GM10248 (cell line): ENCODE measurements at places on chromosomes 4 and X.

DNA sequence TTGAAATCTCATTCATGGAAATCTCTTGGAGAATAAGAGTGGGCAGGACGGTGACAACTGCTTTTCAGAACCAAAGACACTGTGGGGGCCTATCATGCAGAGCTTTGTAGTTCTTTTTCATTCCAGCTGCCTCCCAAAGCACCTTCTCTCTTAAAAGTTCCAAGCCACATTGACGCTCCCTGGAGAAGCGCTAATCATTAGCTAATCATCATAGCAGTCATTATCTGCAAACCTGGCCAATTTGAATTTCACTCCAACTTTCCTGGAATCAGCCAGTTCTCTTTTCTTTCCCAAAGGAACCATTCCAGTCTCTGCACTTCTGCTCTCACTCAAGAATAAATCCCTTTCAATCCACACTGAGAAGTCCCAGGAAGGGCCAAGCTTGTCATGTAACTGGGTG lies 1144.1 kb upstream of the IGFBP7 start:
- DNase-seq, result no peak

DNA sequence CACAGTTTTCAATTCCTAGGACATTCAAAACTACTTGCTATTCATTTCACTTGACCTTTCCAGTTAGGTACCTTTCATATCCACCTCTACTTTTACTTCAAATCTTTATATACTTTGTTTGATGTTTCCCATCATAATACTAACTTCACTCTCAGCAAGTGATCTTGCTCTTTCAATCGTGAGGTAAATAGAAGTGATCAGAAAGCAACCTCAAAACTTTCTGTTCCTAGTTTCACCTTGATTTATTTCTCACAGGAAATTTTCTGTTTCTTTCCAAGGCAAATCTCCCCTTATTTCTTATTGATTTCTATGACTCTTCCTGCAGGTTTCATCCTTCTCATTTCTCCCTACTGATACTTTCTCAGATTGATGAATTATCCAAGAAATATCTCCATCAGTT lies 623.5 kb downstream of the FSTL5 start:
- no peak for DNase-seq

DNA sequence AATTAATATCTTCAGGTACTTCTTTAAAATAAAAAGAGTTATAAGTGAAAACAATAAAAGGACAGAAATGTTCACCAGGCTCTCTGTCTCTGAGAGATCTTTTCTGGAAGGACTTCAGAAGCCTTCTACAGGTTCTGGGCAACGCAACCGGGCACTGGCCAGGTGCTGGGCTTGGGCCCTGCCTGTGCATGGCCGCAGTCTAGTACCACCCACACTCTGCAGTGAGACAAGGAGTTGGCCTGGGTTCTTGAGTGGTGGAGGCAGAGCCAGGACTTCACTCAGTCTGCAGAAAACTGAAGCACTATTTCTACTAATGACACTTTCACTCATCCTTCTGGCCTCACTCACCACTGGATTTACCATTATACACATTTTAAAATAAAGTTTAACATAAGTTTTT lies 21.8 kb downstream of the TAPT1 start:
- DNase-seq, result no peak

DNA sequence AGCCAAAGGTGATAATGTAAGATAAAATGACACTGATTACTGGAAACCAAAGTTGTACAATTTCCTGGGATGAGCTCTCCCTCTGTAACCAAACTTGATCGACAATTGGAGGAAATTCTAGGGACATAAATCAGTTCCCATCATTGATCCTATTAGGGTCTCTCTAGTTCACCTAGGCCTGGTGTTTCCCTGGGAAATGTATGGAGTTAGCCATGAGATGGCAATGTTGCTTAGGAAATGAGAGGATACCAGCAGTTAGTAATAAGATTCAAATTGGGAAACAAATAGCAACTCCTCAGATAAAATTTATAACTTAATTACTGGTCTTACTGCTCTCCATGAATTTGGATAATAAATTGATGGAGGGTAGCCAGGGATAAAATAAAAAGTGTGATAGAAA lies 52.2 kb downstream of the SPATA18 start:
- no peak for DNase-seq

- DNase-seq, result no peak
These were observed at the start of gene CITED1 for GRCh38 chrX:72305286-72306084. Gene CITED1, minus strand, starts transcription at chrX:72305914. Its CDS starts 3,045 bp downstream, at chrX:72302869.

- DNase-seq, result no peak
These were observed 60.9 kb downstream of the ARHGEF38 start for GRCh38 chr4:105613306-105613705.

GRCh38 chr4:44368413-44369167 lies 80.0 kb downstream of the KCTD8 start:
- no peak for DNase-seq

DNA sequence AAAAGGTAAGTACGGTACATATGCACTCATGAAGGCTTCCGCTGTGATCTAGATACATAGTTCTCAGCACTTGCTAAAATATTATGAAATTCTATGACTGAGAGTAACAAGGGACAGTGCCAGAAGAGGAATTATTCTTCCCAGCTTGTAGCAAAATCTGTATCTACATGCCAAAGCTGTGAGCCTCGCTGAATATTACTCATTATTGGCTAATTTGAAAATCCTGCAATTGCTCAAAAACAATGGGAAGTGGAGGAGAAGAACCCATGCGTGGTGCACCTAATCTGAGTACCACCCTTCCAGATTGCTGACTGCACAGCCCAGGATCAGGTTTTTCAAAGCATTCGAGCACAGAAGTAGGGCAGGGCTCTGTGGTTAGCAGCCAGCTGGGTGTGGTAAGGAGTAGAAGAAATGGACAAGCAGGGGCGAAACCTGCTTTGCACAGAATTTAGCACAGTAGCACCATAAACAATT lies 17.4 kb upstream of the PDCL2 start:
- DNase-seq, result no peak

GRCh38 chr4:30653291-30653690 lies 66.9 kb upstream of the PCDH7 start:
- DNase-seq, result no peak

DNA sequence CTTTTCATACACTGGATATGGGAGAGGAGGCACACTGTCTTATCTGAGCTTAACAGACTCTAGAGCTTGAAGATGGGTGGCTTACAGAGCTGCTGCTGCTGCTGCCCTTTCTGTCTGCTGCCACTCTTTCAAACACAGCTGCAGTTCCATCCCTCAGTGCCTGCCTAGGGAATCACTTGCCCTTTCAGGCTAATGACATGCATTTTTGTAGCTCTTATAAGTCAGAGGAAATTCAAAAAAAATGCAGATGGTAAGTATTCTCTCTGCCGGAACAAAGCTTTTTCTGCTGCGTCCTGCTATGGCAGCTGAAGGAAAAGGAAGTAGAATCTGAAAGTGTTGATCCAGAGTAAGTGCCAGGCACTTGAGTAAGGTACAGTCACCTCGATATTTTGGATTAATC lies 460.4 kb upstream of the DIAPH2 start:
- no peak for DNase-seq

DNA sequence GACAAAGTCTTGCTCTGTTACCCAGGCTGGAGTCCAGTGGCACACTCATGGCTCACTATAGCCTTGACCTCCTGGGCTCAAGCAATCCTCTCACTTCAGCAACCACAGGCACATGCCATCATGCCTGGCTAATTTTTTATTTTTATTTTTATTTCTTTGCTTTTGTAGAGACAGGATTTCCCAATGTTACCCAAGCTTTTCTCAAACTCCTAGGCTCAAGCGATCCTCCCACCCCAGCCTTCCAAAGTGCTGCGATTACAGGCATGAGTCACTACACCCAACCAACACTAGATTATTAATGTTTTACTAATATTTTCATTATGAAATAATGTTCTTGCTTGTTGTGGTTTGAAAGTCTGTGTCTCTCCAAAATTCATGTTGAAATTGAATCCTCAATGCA lies 5.2 kb upstream of the ACTRT1 start:
- no peak for DNase-seq

DNA sequence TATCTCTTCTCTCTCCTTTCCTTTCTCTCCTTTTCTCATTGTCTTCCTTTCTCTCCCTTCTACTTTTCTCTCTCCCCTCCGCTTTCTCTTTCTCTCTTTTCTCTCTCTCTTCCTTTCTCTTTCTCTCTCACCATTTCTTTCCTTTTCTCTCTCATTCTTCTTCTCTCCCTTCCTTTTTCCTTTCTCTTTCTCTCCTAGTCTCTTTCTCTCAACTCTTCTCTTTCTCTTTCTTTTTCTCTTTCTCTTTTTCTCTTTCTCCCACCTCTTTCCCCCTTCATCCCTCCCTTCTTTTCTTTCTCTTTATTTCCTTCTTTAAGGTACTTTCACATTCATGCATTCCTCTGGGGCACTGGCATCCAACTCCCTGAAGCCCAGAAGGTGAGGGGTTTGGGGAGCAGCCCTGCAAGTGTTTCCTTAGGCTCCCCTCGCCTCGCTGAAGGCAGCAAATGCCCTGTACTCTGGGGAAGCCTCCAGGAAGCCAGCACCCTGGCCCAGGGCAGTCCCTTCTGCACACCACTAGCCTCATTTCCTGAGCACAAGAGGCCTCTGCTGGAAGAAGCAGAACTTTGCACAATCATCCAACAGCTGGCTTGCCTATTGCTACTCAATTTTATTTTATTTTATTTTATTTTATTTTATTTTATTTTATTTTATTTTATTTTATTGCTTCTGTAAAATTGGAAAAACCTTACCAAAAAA lies 124.2 kb downstream of the NFKB1 start:
- peak; percentile 77 for DNase-seq

- DNase-seq, result no peak
These were observed 168.1 kb downstream of the FRAS1 start for GRCh38 chr4:78225236-78225635.

DNA sequence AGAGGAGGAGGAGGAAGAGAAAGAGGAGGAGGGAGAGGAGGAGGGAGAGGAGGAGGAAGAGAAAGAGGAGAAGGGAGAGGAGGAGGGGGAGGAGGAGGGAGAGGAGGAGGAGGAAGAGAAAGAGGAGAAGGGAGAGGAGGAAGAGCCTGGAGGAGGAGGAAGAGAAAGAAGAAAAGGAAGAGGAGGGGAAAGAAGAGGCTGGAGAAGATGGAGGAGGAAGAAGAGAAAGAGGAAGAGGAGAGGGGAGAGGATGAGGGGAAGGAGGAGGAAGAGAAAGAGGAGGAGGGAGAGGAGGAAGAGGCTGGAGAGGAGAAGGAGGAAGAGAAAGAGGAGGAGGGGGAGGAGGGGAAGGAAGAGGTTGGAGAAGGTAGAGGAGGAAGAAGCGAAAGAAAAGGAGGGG lies 46.0 kb upstream of the SHOX start:
- DNase-seq, result no peak

DNA sequence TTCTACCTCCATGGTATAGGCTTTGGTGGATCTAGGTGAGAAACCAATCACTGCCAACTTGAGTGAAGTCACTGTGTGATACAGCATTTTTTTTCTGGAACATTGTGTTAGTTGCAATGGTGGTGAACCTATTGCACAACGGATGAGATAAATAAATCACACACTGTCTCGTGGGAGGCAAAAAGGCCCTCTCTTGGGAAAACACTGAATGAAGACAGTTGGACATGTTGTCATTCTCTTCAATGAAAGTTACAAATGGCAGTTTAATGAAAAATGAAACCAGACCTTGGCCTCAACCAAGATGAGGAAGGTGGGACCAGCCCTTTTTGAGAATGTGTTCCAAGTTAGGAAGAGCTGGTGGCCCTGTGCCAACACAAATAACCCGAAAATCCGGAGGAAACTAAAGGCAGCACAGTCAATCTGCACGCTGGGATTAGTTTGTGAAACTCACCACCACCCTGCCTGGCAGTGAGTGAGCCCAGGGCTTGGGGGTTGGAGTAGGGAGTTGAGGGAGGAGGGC lies 5.4 kb upstream of the ADGRG2 start:
- no peak for DNase-seq

DNA sequence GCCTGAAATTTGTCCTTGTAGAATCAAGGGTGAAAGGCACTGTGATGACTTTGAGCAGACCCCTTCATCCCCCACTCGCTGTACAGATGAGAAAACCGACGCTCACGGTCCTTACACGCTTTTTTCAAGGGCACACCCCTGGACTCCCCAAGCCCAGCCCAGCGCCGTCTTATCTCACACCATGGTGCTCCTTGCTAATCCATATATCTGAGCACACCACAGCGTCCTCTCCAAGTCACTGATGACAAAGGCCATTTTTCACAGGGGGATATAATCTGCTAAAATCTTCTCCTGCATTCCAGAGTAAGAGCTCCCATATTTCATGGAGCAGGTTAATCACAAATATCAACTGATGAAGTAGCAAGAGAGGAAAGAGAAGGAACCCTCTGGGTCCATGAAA lies 486.3 kb downstream of the BCOR start:
- DNase-seq, result no peak

- DNase-seq, result peak; percentile 49
These were observed at the start of gene TMSB15A for GRCh38 chrX:102515975-102516941. Gene TMSB15A, minus strand, starts transcription at chrX:102516739.

DNA sequence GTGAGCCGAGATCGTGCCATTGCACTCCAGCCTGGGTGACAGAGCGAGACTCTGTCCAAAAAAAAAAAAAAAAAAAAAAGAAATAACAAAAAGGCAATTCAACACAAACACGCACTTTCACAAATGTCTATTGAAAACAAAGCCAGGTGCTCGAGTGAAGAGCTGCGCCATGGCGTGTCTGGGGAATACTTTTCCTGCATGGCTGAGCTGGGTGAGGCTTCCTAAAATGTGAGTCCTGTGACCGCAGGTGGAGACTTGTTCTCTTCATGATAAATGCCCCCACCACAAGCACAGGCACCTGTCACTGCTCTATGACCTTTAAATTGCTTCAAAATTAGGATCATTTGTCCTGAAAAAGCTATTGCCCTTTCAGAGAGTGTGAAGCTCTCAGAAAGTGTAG lies 4.0 kb upstream of the ABLIM2 start:
- no peak for DNase-seq

DNA sequence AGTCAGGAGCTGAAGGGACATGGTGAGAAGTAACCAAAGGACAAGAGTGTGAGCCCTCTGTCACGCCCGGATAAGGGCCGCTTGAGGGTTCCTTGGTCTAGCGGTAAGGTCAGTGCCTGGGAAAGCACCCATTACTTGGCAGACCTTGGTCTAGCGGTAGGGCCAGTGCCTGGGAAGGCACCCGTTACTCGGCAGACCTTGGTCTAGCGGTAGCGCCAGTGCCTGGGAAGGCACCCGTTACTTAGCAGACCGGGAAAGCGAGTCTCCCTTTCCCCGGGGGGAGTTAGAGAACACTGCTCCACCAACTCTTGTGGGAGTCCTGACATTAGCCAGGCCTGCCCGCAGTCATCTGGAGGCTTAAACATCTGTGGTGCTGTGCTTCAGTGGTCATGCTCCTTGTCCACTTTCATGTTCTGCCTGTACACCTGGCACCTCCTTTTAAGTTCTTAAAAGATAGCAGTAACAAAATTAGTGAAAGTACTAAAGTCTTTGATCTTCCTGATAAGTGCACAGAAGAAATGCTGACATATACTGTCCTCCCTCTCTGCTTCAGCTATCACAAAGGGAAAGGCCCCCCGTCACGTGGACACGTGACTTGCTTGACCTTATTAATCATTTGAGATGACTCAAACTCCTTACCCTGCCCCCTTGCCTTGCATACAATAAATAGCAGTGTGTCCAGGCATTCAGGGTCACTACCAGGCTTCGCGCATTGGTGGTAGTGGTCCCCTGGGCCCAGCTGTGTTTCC lies 9.3 kb upstream of the SEC24B start:
- DNase-seq, result no peak
